ENCODE measurements at places on chromosomes 13 and 19. TPM values are rescaled to one million over a fixed set of nuclear protein-coding genes. Genes with fewer than 3 reads are reported as not detected.

TEX101 gene
- not detected for total RNA-seq

- no peak for DNase-seq
Observed at GRCh38 chr19:524062-524674, 7.4 kb upstream of the CDC34 start.

TEX26 gene
- not detected for total RNA-seq

GRCh38 chr19:30625947-30626625 is 253.9 kb downstream of the ZNF536 start:
- DNase-seq: no peak

STXBP2 gene
- total RNA-seq: 151 TPM

- no peak for DNase-seq
Observed at GRCh38 chr19:42324655-42325307, 654 bp upstream of the MEGF8 start.

ZNF471 gene
- 4.2 TPM for total RNA-seq

B3GNT3 gene
- total RNA-seq: 2.0 TPM

GRCh38 chr13:48493851-48494250 is 39.0 kb downstream of the RCBTB2 start:
- no peak for DNase-seq

- no peak for DNase-seq
Observed at GRCh38 chr19:38145623-38146022, 78.4 kb downstream of the DPF1 start.

DNA sequence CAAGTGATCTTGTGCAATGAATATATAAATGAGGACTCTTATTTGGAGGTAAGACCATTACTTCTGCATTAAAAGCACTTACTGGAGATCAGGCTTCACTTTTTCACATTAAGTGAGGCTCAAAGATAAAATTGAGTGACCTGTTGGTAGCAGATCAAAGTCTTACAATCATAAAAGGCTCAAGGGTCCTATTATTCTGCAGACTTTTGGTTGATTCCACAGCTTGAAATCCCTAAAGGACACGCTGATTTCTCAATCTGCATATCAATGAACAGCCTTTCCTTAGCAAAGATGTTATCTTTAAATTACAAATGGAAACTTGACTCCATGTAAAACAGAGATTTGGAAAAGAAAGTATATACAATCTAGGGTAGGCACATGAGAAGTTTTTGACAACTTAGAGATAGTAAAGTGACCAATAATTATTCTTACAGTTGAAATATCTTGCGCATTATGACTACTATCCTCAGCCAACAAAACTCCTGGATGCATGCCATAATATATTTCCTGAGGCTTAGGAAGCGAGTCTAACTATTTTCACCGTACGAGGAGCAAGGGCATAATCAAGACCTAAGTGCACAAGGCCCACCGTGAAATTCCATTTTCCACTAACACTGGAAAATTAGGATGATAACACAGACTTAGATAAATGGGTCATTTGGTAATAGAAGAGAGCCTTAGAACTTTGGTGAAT is 640.7 kb downstream of the LIG4 start:
- no peak for DNase-seq

FCHO1 gene
- 1.6 TPM for total RNA-seq

DNA sequence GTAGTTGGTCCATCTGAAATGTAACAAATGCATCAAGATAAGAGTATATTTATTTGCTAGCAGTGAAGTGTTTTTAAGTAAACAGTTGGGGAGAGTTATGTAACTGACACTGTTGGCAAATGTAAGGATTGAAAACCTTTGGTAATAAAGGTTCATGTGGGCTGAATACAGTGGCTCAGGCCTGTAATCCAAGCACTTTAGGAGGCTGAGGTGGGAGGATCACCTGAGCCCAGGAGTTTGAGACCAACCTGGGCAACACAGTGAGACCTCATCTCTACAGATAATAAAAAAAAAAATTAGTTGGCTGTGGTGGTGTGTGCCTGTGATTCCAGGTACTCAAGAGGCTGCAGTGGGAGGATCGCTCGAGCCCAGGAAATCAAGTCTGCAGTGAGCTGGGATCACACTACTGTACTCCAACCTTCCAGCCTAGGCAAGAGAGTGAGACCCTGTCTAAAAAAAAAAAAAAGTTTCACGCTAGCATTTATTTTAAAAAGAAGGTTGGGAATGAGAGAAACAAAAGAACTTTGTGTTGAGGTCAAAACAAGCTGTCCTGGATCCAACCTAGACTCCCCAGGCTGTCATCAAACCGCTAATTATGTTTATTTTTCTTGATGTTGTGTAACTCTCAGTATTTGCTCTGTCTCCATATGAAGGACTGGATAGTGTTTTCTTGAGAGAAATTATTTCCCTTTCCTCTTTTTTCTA is 20.7 kb downstream of the SETDB2 start:
- peak; percentile 12 for DNase-seq

PSPN gene
- 8.6 TPM for total RNA-seq

DNA sequence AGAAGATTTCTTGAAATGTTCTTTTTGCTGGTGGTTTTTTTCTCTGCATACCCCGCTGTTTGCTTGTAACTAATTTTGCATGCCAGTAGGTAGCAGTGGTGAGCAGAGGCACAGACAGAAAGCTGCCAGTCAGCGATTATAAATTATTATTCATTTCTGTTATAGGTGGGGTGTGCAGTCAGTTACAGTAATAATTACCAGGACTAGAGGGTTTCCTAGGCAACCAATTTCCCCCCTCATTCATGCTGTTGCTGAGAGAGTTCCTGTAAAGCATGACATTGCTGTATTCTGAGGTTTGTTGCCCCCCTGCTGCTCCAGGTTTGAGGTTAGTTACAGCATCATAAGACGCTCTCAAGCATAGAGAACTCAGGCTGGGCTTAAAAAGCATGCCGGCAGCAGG is 104.5 kb downstream of the URI1 start:
- no peak for DNase-seq

DNA sequence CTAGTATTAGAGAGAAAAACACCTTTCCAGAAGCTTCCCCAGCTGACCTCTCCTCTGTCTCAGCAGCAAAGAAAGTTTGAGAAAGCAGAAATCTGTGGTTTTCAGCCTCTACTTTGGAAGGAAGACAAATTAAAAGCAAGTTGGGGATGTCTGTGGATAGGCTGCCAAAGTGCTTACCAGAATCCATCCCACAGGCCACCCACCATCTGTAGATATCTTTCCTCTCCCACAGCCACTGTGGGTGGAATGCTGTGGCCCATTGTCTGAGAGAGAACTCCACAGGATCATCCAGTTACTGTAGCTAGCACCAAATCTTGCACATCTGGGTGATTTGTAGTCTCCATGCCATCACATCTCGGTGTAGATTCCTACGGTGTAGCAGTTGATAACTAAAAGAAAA is 133.5 kb downstream of the DNAJC15 start:
- no peak for DNase-seq

GRCh38 chr13:112790735-112791641 is 101.2 kb downstream of the ATP11A start:
- DNase-seq: no peak

GRCh38 chr13:36872621-36873020 is 47.4 kb downstream of the SMAD9 start:
- no peak for DNase-seq

- DNase-seq: no peak
Observed at GRCh38 chr13:51678420-51678819, 94.2 kb downstream of the WDFY2 start.

CYP2F1 gene
- not detected for total RNA-seq

GRCh38 chr19:55472463-55472862 is 4.0 kb upstream of the ZNF628 start:
- no peak for DNase-seq

DNA sequence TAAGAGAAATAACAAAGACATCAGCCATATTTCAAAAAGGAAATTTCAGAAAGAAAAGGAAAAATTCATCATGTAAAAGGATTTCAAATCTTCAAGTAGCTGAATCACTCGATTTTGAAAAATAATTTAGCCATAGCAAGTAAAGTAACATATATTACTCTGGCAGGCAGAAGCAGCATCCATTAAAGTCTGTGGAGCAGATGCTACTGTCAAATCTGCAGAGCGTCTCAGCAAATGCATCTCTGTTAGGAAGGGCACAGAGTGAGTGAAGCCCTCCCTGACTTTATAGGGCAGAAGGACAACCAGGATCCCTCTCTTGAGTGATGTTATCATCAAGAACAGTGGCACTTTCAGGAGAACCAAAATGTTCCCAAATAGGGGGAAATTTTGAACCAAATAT is 445.5 kb downstream of the EFNB2 start:
- DNase-seq: no peak

RNF113B gene
- not detected for total RNA-seq

- no peak for DNase-seq
Observed at GRCh38 chr19:52391135-52391534, 6.5 kb upstream of the ZNF528 start.

KIR3DL1 gene
- total RNA-seq: not detected

DNA sequence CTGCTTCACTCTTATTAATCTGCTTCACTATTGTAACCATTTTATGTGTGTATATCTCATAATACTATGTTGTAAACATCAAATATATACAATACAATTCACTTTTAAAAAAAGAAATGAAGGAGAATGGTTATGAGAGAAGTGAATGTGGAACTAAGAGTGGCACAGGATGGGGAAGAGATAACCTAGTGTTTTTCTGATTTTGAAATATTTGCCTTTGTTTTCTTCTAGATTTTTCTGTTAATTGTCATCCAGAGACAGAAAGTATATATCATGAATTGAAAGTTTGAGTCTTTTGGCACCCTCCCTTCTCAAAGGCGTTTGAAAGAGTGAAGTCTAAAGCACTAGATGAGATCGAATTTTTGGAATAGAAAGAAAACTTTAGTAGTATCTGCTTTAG is 2.8 kb downstream of the DNAJC3 start:
- no peak for DNase-seq

ZNF431 gene
- 4.9 TPM for total RNA-seq

MYH14 gene
- total RNA-seq: 61.2 TPM

DNA sequence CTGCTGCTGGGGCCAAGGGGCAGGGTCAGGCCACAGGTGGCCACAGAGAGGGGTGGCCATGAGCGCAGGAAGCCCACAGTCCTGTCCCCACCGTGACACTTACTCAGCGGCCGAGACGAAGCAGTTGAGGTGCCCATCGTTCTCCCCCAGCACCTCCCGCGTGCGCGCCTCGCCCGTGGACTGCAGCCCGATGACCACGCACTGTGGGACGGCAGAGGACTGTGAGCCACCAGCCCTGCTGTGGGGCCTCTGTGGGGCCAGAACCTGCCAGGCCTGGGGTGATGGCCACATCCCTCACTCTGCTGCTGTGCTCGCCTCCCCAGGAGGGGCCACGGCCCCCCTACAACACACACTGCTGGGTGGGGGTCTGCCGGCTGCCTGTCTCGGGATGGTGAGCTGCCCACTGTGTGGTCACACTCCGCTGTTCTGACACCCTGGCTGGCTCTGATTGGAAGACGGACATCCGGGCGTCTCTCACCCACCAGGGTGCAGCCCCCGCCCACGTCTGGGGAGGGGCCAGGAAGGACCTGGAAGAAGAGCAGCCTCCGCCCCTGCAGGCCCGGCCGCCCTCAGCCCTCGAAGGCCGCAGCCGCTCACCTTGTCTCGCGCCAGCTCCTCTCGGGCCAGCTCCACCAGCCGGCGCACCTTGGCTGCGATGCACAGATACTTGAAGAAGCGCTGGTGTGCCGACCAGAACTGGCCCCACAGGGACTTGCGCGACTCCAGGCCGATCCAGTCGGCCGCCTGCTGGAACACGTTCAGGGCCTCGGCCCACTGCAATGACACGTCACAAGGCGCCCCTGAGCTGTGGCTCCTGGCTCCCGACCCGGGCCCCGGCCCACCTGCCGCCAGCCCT is 13.2 kb downstream of the GPX4 start:
- DNase-seq: no peak

ALKBH6 gene
- total RNA-seq: 9.6 TPM

DNA sequence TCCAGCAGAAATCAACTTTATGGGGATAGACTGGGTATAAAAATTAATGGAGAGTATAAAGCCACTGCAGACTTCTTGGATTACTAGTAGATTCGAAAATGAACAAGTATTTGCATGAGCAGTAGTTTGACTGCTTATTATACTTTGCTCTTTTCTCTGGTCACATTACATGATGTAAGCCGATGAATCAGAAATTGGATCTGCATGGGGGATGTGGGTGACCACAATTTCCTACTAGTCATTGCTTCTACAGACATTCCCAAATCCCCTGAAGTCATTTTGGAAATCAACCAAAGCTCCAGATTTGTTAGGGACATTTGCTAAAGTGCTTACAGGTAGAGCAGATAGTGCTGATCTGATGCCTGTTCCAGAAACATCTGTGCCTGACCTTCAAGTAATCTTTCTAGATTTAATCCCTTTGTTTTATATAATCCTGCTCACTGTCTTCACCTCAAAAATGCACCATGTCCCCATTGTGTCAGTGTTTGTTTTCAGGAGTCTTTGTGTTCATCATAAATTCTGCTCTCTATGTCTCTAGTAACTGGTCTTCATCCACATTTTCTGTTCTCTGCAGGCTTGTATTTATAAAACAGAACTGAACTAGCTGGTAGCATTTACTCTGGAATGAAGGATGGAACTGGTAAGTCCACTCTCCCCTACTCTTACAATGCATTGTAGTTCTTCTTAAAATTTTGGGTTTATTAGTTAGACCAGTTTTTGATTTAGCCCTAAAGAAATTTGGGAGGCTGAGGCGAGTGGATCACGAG is 201.5 kb upstream of the CSNK1A1L start:
- DNase-seq: no peak

CCNA1 gene
- total RNA-seq: not detected

DNA sequence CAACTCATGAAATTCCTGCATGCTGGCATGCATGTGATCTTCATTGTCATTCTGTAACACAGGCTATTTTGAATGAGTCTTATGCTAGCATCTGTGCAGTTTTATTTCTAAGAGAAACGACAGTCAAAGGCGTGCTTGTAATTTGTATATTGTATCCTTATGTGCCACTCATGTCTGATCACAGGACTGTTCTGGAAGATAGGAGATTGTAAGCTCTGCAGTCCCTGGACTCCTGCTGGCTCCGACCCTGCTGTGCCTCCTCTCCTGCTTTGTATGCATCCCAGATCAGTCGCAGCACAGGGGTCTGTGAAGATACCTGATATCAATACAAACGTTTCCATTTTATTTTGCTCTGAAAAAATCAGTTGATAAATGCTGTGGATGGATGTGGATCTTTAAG is 653.1 kb downstream of the LIG4 start:
- DNase-seq: no peak

GRCh38 chr19:51548891-51549305 is 17.4 kb upstream of the SIGLEC6 start:
- DNase-seq: no peak

PSG5 gene
- total RNA-seq: not detected

PLK5 gene
- not detected for total RNA-seq

- no peak for DNase-seq
Observed at GRCh38 chr13:112964971-112965492, 4.0 kb upstream of the MCF2L start.

DNA sequence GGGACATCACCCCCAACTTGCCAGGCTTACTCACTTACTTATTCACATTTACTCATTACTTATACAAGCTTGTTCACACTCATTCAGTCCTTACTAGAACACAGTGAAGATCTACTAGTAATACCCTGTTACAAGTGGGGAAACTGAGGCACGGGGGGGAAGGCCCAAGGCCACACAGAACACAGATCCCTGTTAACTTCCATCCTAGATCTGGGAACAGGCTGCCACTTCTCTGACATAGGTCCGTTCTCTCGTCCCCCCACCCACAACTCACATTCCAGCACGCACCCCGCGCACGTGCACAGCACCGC is 1.5 kb upstream of the NRTN start:
- DNase-seq: no peak

ERICH4 gene
- total RNA-seq: not detected
